Activated naive CD4-positive, alpha-beta T cell treated with anti-CD3 and anti-CD28 coated beads for 36 hours (primary cell): ENCODE measurements at places on chromosomes 12 and 14.

- DNase-seq = no peak
Measured at GRCh38 chr12:128268379-128268995, 1.5 kb downstream of the TMEM132C start.

DNA sequence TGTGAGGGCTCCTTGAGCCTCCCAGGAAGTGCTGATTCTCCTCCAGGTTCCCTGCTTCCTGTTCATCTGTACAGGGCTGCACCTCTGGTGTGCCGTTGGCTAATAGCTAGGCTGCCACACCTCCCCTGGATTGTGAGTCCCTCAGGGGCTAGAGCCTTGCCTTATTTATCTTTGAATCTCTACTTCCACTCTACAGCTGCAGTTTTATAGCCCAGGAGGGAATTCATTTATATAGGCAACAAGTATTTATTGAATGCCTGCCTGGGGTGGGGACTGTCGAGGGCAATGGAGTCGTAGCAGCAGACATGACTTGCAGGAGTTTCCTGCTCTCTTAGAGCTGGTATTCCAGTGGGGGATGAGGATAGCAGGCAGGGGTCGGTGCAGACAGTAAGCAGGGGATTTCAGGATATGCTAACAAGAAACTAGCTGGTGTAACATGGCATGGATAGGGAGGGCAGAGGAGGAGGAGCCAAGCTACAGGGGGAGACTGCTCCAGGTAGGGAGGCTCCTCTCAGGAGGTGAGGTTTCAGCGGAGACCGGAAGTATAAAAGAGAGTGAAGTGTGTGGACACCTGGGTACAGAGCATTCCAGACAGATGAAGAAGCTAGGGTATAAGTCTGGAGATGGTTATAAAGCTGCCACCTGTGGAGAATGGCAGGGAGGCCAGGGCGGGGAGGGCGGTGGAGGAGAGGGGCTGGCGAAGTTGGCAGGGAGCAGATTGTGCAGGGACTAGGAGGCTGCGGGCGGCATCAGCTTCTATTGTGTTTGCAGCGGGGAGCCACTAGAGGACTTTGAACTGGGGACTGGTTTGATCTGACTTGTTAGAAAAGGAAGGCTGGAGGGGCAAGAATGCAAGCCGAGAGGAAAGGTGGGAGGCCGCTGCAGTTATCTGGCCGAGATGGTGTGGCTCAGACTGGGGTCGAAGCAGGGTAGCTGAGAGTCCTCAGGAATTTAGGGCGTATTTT, 17.2 kb downstream of the USP30 start:
- no peak for DNase-seq

GRCh38 chr12:104656921-104657320, 200.2 kb downstream of the CHST11 start:
- DNase-seq = no peak

DNA sequence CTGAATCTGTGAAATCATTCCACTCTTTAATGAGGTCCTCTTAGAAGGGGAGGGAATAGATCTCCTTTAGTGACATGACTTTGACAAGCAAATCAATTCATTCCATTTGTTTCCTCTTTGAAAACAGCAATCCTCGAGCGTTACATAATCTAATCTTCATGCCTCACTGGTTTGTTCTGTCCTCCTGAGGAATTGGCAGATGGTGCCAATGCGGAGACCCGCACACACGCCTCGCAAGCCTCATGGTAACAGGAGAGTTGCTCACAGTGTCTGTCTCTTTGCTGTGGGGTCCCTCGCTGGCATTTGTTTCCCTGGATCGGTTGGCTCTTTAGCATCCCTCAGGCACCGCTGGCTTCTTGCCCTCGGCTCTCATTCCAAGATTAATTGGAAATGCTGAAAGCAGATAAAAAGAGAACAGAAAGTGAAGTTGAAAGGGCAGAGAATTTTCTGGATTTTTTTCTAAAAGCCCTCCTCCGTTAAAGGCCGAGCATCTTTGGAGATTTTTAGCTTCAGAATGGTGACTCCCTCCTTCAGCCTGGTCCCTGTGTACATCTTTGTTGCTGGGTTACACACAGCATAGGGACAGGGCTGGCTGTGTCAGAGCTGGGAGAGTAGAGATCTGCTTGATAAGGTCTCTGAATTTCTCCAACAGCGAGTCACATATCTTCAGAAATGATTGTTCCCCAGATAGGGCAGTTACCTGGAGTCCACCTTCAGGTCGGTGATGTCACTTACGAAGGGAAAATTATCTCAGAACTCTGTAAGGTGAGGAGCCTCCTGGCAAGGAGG, 10.1 kb upstream of the CABP1 start:
- no peak for DNase-seq

DNA sequence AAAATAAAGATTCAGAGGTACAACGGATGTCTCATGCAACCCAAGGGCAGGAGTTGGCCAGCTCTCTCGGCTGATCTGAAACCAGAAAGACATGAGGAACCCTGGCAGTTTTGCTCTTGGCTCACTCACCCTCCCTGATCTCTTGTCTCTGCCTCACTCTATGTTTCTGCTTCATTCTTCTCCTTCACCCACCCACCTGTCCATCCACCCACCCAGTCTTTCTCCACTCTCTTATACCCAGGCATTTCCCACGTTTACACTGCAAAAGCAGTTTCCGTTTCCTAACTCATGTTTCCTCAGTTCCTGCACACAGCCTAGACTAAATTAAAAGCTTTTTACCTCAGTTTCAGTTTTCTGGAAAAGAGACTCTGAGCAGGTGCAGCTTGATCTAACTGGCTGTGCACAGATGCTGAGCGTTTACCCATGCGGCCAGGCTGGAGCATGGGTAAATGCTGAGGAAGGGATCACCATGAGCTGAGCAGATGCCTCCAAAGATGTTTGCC, 157.6 kb downstream of the PRKCH start:
- peak; percentile 70 for DNase-seq

DNA sequence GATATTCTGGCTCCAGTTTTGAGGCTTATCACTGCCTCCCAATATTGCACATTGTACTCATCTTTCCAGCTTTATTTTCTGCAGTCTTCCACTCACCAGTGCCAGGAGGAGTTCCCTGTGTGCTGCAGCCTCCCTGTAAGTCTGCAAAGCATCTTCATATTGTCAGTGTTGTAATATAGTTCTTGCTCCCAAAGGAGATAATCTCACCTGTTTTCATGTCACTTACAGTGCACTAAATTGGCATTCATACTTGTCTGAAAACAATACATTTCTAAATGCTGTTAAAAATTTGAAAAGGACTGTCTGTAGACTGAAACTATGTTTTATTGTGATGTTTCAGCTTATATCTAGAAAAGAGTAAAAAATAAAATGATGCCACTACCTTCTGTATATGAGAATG, 146.8 kb upstream of the TMTC1 start:
- no peak for DNase-seq

DNA sequence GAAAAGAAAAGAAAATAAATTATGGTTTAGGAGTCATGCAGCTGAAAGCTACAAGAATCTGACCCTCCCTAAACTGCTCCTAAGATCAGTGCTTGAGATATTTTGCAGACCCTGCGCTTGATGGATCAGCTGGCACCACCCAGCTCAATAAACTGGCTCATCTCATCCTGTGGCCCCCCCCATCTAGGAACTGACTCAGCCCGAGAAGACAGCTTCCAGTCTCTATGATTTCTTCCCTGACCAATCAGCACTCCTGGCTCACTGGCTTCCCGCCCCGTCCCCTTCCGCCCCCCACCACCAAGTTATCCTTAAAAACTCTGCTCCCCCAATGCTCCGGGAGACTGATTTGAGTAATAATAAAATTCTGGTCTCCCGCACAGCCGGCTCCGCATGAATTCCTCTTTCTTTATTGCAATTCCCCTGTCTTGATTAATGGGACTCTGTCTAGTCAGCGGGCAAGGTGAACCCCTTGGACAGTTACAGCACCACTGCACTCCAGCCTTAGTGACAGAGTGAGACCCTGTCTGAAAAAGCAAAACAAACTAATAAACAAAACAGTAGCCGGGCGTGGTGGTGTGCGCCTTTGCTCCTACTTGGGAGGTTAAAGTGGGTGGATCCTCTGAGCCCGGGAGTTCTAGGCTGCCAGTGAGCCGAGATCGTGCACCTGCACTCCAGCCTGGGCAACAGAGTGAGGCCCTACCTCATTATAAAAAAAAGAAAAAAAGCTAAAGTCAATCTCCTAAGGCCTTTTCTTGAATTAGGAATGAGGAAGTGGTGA, 24.5 kb upstream of the SPTLC2 start:
- peak; percentile 18 for DNase-seq

DNA sequence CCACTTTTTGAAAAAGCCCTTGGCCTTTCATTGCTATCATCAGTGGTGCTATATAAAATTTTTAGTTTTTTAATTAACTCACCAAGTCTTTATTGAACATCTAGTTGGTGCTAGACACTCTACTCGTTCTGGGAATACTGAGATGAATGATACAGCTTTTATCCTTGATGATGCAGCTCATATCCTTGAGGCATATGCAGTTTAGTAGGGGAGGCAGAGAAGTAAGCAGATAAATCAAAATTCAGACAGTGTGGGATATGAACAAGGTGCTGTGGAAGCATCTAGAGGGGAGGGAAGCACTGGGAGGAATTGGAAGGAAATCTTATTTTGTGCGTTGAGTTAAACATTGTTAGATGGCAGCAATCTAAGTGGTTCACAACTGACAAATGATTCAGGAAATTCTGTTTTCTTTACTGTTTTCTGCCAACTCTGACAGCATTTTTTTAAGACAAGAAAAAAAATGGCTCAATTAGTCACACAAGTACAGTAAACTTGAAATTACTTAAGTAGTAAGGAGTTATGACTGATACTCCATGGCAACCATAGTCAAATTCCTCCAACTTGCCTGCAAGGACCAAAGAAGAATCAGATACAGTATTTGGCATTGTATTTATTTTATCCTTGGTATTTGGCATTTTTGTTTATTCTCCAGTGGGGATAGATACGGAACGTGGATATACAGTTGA, 119.2 kb downstream of the TMTC2 start:
- DNase-seq = no peak

- DNase-seq = peak; percentile 60
Measured at GRCh38 chr12:124568431-124569374, 1.3 kb upstream of the NCOR2 start.

GRCh38 chr14:102196902-102197230, 57.2 kb downstream of the WDR20 start:
- DNase-seq = no peak

DNA sequence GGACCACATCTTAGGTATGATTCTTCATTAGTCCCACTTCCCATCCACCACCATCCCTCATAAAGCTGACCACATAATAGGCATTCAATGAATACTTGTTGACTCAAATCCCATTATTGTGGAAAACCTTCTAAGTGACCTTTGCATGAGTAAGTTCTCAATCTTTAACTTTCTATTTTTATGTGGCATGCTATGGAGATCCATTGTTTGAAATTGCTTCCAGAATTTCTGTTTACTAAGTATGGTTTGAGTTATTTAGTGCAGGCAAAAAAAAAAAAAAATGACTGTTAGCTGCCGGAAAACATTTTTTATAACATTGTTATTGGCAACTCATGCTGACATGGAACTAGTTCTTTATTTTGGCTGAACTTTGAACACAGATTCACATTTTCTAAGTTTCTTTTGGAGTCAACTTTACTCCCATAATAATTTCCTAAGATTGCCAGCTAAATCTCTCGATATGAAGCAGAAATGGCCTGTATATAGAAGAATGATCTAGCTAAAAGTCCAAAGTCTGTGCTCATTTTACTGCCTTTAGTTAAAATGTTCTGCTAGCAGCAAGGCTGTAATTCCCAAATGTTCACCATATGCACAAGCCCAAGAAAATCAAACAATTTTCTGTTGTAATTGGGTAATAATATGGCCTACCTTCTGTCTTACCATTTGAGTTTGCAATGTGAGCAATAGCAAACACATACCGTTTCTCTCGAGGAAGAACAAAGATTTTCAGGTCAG, 77.9 kb downstream of the PTGER2 start:
- DNase-seq = no peak

DNA sequence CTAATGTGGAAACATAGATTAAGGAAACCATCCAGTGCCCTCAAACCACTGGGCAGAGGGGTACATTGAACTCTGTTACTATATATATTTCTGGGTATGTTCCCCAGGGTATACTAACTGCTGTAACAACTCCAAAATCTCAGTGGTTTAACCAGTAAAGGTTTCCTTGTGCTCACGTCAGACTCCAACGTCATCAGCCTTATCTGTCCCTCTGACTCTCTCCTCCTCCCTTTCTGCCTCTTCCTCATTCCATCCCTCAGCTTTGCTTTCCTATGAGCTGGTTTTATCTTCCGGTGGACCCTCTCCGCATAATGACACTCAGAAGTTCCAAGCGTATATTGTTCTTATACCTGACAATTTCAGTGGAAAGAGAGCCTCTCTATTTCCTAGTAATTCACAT, 21.2 kb upstream of the SMCO2 start:
- DNase-seq = no peak

DNA sequence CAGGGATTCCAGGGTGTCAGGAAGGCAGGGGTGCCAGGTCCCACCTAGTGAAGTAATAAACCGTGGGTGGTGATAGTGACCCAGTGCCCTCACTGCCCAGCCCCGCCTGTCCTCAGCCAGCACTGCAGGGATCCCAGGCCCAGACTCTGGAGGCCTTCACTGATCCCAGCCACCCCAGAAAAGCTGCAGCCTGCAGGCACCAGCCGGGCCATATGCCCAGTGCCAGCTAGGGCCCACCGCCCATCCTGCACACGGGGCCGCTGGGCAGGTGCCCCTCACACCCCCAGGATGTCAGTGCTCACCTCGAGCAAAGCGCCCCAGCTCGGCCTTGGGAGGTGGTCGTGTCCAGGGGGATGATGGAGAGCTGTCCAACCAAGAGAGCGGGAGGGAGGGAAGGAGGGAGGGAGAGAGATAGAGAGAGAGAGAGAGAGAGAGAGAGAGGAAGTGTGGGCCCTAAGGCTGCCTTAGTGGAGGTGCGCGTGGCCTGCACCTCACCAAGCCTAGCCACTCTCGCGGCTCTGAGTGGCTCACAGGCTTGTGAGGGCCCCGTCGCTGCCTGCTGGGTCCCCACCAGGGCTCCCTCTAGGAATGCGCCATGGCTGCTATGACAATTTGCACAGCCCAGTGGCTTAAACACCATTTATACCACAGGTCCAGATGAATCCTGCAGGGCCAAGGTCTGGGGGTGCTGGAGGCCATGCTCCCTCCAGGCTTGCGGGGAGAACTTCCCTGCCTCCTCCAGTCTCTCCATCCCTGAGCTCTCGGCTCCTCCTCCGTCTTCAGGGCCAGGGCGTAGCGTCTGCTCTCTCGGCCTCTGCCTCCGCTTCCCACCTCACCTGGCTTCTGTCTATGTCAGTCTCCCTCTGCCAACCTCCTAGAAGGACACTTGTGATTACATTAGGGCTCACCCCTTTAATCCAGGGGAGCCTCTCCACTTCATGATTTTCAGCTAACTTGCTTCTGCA, 401.0 kb downstream of the TMEM121 start:
- DNase-seq = no peak

- DNase-seq = no peak
Measured at GRCh38 chr14:87667659-87668058, 325.3 kb downstream of the GALC start.

- no peak for DNase-seq
Measured at GRCh38 chr14:51908086-51908485, 47.7 kb downstream of the GNG2 start.

GRCh38 chr14:52380294-52380693, 66.2 kb downstream of the PTGER2 start:
- no peak for DNase-seq

DNA sequence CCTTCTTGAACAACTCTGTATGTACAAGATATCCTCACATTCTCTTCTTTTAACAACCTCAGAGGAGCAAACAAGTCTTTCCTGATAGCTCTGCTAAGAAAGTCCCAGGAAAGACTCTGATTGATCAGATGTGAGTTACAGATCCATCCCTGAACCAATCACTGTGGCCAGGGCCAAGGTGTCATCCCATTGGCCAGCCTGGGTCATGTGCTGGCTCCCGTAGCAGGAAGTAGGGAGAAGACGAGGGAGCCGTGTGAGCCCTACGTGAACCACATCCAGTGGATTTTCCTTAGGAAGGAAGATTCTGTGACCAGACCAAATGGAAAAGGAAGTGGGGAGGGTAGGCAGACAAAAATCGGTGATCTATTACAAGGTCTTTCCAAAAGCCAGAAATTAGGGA, 5.6 kb downstream of the P2RX7 start:
- no peak for DNase-seq
